ENCODE measurements at places on chromosomes 3 and 15. TPM values are rescaled to one million over a fixed set of nuclear protein-coding genes. Genes with fewer than 3 reads are reported as not detected.

GRCh38 chr3:112814266-112814665 is 32.4 kb downstream of the CD200R1L start:
- DNase-seq, result no peak

The CHDH gene
- 16.4 TPM for total RNA-seq

- no peak for DNase-seq
These were observed 80.9 kb downstream of the DHX36 start for GRCh38 chr3:154243353-154243752.

DNA sequence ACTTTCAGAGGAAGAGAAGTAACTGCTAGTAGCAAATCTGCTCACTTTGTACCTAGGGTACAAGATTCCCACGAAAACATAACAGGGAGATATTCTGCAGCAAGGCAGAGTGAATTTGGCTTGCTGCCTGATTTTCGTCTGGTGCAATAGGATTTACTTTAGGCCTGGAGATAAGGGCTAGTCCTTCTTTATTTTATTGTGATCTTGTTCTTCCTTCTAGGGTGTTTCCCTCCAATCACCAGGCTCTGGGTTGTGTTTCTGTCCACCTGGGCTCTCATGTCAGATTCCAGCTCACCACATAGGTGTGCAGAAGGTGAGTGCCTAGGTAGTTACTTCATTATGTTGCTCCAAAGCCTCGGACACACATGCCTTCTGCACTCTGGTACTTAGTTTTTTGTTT is 211.8 kb upstream of the RGMA start:
- DNase-seq, result no peak

The KLHL40 gene
- total RNA-seq, result 0.21 TPM

- DNase-seq, result no peak
These were observed 5.8 kb upstream of the PLOD2 start for GRCh38 chr3:146166826-146167225.

The RTP3 gene
- total RNA-seq, result not detected

- no peak for DNase-seq
These were observed 65.9 kb downstream of the PGPEP1L start for GRCh38 chr15:98941595-98942255.

GRCh38 chr3:36483709-36484108 is 103.4 kb downstream of the STAC start:
- DNase-seq, result no peak

The XCR1 gene
- not detected for total RNA-seq

The PEAK1 gene
- 98.6 TPM for total RNA-seq

DNA sequence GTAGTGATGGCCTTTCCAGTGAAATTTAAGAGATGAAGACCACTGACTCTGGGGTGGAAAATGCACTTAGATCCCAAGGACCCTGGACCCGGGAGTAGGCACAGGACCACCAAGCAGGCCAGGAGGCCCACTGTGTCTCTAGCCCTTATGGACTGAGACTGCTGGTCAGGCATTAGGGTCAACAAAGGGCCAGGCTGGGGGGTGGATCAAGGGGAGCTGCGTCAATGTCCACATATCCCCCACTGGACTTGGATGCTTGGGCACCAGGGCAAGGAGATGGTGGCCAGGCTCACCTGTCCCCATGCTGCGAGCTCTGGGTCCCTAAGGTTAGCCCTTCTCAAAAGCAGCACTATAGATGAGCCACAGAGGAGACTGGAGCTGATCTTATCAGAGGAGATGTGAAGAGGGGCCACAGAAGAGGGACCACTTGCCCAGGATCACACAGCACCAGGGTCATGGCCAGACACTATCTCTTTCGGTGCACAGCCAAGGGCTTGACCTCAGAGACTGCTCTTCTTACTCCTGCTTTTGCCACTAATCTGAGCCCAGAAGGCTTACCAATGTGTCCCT is 14.7 kb downstream of the RAB6B start:
- no peak for DNase-seq

The HAUS2 gene
- 18.2 TPM for total RNA-seq

The SLC26A6 gene
- total RNA-seq, result 6.7 TPM

DNA sequence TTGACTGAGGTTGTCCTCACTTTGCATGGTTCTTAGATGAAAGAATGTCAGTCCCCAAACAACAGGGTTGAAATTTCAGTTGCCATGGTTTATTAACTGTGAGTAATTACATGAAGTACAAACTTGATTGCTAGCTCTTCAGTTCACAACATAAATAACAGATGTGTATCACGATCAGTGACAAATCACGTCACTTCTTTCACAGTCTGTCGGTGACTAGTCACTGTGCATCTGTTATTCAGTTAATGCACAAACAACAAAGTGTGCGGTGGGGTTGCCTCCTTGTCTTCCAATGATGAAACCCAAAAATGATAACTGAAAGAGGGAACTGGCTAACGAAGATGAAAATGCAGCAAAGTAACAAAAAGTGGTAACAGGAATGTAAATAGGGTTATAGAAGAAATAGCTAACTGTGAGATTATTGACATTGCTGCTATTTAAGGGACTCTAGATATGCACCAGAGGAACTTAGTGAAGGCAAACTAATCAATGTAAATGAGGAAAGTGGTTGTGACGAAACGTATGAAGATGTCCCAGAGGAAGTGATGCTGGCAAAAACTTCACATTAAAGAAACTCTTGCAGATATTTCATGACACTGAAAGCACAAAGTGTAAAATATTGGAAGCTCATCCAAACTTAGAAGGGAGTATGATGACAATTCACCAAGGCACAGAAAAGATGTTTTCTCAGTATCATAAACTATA is 159.3 kb downstream of the WDR76 start:
- DNase-seq, result no peak

GRCh38 chr15:83858820-83859505 is 205.0 kb downstream of the ADAMTSL3 start:
- no peak for DNase-seq

The C3orf22 gene
- total RNA-seq, result not detected

The ANKRD34C gene
- 8.5 TPM for total RNA-seq

The SLC24A5 gene
- total RNA-seq, result not detected

DNA sequence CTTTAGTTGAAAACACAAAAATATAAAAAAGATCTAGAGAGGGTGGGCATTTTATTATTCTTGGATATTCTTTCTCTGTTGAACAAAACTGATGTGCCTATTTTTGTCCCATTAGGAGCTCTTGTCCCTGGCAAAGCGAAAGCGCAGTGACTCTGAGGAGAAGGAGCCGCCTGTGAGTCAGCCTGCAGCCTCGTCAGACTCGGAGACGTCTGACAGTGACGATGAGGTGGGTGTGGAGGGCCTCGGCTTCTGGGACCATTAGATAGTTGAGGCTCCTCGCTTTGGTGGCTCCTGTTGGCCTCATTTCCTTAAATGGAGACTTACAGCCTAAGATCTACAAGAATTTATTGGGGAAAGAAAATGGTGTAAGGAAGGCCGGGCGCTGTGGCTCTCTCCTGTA is 21.3 kb downstream of the RTF1 start:
- no peak for DNase-seq

- DNase-seq, result no peak
These were observed 256.2 kb upstream of the RARB start for GRCh38 chr3:25171897-25172296.

DNA sequence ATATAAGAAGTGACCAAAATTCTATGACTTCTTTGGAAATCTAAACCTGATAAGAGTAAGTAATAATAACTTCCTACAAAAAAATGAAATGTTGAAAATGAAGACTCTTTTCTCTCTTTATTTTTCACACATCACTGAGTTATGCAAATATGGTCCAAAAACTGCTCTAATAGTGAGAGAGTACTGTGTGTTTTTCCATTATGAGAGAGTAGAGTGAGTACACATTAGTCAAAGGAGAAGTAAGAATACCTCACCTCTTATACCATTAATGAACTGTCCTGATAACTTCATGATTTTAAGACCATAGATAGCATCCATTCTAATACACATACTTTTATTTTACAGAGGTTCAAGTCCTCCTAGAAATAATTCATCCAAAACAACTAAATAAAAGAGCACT is 1310.2 kb downstream of the SI start:
- DNase-seq, result no peak

DNA sequence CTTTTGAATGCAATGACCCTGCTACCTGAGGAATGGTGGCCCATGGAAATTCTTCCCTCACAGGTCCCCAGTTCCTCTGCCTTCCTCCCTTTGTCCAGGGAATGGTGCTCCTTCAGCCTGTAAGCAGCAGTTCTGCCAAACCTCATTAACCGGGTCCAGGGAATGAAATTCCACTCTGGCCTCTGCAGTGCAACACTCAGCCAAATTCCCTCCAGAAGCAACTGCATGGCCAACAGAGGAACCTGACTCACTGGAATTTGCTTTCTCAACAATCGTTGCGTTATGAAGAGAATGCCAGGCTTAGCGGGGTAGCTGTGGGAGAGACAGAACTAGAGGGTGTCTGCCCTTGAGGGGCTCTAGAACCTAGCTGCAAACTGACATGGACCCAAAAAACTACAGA is 449.4 kb upstream of the PROK2 start:
- DNase-seq, result no peak

DNA sequence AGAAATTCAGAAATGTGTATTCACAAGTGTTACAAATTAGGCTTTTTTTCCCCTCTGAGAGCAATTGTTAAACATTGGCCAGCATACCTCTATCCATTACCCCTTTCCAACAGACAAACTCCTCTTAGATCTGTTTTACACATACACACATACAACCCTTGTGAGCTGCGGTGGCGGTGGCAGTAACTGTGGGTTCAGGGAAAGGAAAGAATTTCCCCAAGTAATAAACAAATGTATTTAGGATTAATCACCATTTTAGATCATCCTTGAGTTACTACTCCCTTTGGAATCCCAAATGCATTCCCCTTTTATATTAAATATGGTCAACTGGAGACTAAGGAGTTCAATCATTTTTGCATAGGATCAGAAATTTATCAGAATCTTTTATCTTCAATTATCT is 667.0 kb downstream of the FHIT start:
- no peak for DNase-seq

DNA sequence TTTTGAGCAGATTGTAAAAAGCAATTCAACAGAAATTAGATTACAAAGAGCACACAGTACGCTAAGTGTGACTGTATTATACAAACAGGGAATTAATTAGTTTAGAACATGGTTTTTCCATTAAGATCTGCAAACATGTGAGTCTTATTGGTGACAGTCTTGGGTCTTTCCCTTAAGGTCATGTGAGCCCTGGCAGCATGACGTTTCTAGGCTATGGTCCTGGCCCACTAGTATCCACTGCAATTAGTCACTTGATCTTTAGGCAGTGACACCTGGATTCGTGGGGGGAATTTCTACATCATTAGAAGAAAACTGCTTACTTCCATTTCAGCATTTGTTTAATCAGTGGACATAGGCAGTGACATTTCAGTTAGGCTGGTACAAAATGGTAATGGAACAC is 360.2 kb upstream of the NR2F2 start:
- DNase-seq, result no peak

- no peak for DNase-seq
These were observed 168.0 kb upstream of the CTDSPL start for GRCh38 chr3:37693511-37694283.

The VILL gene
- 12.5 TPM for total RNA-seq

DNA sequence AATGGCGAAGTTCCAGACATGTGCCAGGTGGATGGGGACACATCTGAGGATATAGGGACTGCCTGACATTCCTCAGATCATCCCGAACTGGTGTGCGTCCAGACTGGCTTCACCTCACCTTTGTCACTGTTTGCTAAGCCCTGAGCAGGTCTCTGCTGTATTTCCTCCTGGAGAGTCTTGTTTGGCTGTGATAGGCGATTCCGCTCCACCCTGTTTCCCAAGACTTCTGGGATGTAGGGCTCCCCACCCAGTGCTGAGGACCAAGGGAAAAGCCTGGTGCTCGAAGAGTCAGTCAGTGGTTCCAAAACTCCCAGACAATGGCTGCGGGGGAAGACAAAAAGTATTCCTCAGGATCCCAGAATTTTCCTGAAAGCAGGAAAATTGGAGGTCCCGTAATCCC is 11.1 kb upstream of the FURIN start:
- DNase-seq, result no peak

- DNase-seq, result no peak
These were observed 56.5 kb downstream of the BSN start for GRCh38 chr3:49610666-49611280.

The ECT2 gene
- total RNA-seq, result 4.8 TPM

The SNTN gene
- total RNA-seq, result not detected
